ENCODE measurements at places on chromosomes 6 and 20.
A peak's percentile ranks its signal among the peaks of the same experiment; 100 is the strongest.

- peak; percentile 68 for DNase-seq
Observed at GRCh38 chr6:40460380-40460779, 126.8 kb downstream of the LRFN2 start.

DNA sequence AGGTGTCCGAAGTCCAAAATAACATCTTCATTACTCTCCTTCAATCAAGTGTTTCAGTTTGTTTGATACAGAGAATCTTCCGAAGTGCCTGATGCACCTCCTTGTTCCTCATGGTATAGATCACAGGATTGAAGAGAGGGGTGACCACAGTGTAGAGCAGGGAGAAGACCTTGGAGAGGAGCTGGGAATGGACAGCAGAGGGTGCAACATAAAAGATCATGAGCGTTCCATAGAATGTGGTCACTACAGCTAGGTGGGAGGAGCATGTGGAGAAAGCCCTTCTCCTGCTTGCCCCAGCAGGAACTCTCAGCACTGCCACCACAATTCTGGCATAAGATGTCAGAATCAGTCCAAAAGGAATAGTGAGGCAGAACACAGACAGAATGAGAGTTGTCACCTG is 11.9 kb downstream of the OR12D1 start:
- no peak for DNase-seq

DNA sequence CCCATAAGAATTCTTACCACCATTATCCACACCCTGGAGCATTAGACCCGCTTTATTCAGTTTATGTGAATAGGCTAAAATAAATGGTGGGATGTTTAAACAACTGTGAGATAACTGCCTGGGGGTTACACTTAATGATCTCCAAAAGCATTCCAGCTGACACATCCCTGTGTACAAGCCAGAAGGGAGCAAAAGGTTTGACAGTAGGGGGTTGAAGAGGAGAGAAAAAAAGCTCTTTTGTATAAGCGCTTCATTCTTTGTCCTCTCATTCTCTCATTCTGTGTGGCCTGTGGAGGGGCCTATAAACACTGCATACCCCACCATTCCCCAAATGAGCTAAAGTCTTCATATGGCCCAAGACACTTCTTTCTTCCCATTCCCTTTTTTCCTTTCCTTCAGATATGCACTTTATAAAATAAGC is 30.8 kb upstream of the COL21A1 start:
- no peak for DNase-seq

GRCh38 chr20:33909331-33909921 is 84.3 kb upstream of the RALY start:
- DNase-seq = no peak

- DNase-seq = no peak
Observed at GRCh38 chr20:57988422-57988821, 240.0 kb downstream of the ANKRD60 start.

DNA sequence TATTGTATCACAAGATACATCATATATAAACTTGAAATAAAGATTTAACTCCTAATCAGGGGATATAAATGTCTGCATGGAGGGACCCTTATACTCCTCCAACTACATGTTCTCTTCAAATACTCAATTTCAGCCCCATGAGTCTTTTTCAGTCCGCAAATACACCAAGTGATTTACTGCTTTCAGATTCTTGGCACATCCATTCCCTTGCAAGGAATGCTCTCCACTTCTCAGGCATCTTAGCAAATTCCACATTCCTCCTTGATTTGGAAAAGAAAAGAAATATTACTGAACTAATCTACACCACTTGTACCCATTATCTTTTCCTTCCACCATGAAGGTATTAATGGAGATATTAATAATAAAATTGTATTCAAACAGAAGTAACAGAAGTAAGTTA is 999.4 kb upstream of the GJE1 start:
- DNase-seq = no peak

DNA sequence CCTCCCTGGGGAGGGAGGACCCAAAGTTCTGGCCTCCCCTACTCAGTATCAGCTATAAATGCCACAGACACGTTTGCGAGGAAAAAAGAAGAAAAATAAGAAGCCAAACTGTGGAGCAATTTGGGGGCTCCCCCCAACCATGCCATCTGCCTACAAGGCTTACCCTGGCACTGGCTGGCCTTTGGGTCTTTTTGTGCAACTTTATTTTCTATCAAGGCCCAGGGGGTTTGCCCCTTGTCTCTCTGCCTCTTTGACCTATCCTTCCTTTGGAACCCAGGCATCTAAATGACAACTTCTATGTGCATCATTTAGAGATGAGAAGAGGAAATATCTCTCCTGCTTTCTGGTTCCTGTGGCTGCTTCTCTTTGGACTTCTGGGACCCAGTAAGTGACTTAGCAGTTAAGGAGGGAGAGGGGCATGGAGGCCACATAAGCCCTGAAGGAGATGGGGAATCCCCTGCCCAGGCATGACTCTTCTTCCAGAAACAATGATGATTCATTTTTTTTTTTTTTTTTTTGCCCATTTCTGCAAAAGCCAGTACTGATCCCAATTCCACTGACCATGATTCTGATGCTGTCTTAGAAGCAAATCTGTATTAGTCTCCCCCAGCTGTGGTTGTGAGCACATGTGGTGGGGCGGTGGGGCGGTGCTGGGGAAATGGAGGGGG is at the start of gene MUC22:
Gene MUC22 (plus strand): TSS at position 82 of the 668 bp plus-strand sequence. CDS start 233 bp downstream, at position 315.
- DNase-seq = no peak

DNA sequence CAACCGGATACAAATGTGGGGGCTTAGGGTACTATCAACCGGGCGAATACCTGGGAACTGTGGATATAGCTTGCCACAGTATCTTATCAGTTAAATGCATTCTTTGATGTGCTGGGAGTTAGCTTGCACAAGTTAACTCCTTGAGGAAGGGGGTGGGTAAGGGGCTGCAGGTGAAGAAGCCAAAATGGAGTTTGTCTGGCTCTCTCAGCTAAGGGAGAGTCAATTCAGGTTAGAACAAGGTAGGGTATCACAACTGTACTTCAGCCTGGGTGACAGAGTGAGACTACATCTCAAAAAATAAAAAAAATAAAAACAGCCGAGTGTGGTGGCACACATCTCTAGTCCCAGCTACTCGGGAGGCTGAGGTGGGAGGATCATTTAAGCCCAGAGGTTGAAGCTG is 8.5 kb upstream of the BTN1A1 start:
- DNase-seq = no peak

- no peak for DNase-seq
Observed at GRCh38 chr6:44042261-44042988, 84.8 kb downstream of the MRPL14 start.

DNA sequence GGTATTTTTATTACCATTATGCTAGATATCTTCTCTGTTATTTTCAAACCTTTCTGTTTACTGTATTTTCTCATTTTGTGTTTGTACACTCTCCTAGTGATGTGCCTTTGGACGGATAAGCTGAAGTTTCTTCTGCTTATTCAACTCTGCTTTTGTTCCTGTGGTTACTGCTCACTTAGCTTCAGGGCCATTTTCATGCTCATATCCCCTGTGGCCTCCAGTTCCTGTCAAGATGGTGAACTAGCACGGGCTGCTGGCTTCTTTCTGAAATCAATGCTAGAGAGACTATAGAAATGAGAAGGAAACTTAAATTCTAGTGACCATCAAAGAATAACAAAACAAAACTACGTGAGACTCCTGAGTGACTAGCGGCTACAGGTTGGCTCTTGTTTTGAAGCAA is 6.8 kb upstream of the CST8 start:
- no peak for DNase-seq

DNA sequence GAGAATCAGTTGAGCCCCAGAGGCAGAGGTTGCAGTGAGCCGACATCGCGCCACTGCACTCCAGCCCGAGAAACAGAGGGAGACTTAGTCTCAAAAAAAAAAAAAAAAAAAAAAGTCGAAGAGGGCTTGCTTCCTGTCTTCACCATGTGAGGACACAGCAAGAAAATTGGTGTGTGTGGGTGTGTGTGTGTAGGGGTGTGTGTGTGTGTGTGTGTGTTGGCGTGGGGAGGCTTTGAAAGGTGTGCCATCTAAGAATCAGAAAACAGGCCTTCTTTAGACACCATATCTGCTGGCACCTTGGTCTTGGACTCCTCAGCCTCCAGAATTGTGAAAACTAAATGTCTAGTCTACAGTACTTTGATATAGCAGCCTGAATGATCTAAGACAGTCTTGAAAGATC is 6.9 kb upstream of the RBPJL start:
- no peak for DNase-seq

DNA sequence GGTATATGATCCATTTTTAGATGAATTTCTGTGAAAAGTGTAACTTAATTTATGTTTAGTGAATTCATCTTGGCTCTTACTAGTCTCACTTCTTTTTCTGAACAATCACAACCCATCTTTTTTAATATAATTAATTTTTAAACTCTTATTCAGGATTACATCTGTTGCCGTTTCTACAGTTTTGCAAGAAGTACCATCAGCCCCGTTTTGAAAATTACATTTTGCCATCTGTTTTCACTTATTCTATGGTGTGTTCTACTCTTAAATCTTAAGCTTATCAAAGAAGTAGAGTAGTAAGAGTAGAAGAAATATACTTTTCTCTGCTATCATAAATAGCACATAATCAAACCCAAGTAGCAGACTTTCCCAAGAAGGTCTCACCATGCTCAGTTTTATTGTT is 70.1 kb downstream of the ZNF292 start:
- no peak for DNase-seq

DNA sequence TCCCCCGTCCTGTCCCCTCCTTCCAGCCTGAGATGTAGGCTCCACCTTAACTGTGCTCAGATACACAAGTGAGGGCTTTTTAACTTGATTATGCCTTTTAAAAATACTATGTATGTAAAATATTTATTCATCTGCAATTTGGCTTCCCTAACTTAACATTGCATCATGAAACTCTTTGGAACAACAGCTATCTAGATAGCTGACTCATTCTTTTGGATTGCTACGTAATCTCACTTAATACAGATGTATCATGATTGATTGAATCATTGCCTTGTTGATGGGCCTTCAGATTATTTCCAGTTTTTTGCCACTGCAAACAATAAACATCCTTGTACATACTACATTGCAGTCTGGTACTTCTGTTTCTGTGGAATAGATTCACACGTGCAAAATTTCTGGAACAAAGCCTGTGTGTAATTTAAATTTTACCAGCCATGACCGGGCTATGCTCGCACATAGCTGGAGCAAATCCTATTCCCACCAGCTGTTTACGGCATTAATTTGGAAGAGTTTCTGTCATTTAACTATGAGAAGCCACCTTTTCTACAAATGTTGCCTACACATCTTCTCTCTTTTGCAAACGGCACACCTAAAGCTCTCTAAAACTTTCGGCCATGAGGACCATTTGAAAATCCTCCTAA is 6.5 kb downstream of the PRND start:
- DNase-seq = no peak

GRCh38 chr6:166676270-166676860 is 49.3 kb upstream of the RPS6KA2 start:
- DNase-seq = no peak

DNA sequence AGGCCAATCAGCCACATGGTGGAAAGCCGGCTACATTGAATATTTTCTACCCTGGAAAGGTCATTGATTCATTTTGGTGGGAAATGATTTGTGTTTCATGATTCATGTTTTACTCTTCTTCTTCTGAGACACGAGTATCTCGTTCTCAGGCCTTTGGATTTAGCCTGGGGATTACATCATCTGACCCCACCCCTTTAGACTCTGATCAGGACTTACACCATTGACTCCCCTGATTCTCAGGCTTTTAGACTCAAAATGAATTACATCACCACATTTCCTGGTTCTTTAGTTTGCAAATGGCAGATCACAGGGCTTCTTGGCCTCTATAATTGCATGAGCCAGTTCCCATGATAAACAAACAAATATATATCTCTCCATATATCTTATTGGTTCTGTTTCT is 228.8 kb downstream of the ADGRG6 start:
- no peak for DNase-seq

GRCh38 chr6:154882107-154882506 is 113.0 kb upstream of the TIAM2 start:
- no peak for DNase-seq

DNA sequence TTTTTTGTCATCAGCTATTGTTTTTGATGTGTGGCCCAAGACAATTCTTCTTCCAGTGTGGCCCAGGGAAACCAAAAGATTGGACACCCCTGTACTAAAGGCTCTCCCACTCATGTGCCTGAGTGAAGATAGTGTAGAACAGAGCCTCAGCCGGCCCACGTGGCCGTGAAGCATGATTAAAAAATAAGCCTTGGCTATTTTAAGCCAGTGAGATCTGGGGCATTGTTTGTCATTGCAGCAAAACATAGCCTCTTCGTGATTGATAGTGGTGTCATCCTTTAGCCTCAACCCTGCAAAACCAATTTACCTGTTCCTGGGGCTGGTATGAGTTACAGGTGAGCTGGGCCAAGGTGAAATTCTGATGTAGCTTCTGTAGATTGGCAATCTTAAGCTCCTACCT is 85.3 kb downstream of the TULP4 start:
- DNase-seq = no peak

DNA sequence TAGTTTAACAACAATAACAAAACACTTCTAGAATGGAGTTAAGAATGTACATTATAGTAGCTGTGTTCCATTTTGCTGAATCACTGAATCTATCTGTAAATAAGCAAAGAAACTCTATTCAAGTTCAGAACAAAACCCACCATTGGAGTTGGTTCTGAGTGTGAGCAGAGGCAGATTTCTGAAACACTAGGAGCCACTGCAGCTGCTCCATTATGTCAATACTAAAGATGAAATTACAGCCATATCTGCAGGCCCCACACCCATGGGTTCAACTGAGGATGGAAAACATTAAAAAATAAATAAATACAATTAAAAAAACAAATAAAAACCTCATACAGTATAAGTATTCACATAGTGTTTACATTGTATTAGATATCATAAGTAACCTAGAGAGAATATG is 91.0 kb downstream of the REPS1 start:
- DNase-seq = no peak

DNA sequence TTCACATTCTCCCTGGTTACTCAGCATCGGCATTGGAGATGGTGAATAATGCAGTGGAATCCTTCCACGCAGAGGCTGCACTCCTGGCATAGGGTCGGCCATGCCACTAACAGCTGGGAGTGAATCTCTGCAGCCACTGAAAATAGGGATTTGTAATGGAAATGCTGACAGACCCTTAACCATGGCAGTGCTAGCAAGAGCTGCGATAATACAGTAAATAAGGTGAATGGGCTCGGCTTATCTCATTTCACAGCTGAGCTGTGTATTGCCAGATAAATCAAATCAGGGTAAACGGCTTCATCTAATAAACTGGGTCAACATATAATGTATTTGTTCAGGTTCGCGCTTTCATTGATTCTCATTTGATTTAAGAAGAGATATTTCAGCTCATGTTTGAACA is 156.8 kb downstream of the SLC35B3 start:
- no peak for DNase-seq

- no peak for DNase-seq
Observed at GRCh38 chr20:56454754-56455153, 13.7 kb upstream of the RTF2 start.

DNA sequence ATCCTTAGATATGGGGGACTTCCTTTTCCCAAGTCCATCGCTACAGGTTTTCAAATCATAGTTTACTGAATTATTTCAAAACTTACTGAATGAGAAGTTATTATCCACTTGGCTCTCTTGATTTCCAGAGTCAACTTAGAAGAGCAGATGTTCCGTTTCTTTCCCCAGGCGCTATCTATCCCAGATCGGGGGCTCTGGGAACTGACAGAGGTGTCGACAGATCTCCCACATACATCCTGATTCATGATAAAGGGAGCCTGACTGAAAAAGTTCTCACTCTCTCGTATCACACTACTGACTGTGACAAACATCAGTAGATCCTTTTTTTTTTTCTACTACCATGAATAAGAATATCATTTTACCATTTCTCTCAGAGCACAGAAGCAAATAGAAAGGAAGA is 654.8 kb downstream of the RNF144B start:
- DNase-seq = no peak

Data from NCI-H1105 (cell line).